CD4-positive, CD25-positive, alpha-beta regulatory T cell (primary cell): ENCODE measurements at places on chromosomes 12 and 14. TPM values are rescaled to one million over a fixed set of nuclear protein-coding genes. Genes with fewer than 3 reads are reported as not detected.

Gene BLOC1S1
- 60.1 TPM for total RNA-seq

Gene TMEM63C
- 1.2 TPM for total RNA-seq

Gene SYT1
- total RNA-seq = not detected

Gene CYP27B1
- total RNA-seq = not detected

Gene ZNF891
- 3.0 TPM for total RNA-seq

Gene PLEK2
- not detected for total RNA-seq

Gene VSIG10
- 0.64 TPM for total RNA-seq

DNA sequence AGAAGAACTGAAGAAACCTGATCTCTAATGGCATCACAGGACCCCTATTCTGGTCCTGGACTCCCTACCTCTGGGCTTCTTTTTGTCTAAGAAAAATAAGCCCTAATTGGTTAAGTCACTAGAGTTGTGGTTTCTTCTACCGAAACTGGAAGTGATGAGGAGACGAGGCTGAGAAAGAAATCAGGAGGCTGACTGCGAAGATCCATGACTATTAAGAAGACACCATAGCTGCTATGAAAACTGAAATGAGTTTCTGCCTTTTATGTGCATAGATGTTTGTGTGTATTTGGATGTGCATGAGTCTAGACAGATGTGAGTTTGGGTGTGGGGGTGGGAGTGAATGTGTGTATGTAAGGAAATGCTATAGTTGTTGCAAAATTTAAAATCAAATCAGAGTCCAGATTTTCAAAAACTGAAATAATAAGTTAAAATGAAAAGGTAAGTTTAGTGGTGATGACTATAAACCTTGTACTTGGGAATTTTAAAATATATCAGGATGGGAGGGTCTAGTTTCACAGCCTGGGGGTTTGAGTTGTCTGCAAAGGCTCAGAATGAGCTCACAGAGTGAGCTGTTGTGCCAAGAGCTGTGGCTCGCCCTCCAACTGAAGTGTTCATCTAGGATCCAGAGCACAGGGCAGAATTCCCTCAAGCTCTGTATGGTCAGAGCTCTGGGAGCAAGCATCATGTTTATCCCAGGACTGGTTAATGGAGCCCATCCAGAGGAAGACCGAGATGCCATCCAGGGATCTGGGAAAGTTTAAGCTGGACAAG is 94.9 kb downstream of the VCPKMT start:
- no peak overlapping the region for H3K27ac ChIP-seq
- H3K27me3 ChIP-seq = no peaks in the 10 kb centered on the region
- H3K36me3 ChIP-seq = no peaks in the 10 kb centered on the region
- H3K4me1 ChIP-seq = peaks cover 15% of the 10 kb centered on the region

DNA sequence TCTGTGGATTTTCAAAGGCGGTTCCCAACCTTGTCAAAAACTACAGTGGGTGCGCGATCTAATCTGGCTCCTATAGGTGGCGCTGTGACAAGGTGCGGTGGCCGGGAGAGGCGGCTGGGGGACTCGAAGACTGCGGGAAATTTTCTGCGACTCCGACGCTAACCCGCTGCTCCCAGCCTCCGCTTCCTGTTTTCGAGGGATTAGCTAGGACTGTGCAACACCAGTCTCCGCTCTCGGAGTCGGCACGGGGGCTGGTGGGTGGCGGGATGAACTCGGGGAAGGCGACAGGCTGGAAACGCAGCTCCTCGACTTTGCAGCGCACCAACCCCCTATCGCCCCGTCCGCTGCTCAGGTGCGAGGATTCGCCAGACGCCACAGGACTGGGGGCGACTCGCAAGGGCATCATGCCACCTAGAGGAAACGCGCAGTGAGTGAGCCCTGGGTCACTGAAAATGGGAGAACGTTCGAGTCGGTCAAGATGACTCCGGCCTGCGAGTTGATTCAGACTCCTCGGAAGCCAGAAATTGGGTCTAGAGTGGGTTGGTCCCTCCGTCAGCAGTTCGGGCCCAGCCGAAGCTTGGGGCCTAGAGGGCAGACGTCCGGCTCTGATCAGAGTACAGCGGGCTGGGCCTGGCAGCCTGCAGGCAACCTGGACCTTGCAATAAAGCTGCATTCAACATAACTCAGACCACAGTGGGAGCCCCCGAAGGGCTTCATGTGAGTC is 5.5 kb upstream of the PAX9 start:
- no peak for DNase-seq
- H3K27me3 ChIP-seq = peaks cover 58% of the 10 kb centered on the region
- H3K4me3 ChIP-seq = no peak overlapping the region

DNA sequence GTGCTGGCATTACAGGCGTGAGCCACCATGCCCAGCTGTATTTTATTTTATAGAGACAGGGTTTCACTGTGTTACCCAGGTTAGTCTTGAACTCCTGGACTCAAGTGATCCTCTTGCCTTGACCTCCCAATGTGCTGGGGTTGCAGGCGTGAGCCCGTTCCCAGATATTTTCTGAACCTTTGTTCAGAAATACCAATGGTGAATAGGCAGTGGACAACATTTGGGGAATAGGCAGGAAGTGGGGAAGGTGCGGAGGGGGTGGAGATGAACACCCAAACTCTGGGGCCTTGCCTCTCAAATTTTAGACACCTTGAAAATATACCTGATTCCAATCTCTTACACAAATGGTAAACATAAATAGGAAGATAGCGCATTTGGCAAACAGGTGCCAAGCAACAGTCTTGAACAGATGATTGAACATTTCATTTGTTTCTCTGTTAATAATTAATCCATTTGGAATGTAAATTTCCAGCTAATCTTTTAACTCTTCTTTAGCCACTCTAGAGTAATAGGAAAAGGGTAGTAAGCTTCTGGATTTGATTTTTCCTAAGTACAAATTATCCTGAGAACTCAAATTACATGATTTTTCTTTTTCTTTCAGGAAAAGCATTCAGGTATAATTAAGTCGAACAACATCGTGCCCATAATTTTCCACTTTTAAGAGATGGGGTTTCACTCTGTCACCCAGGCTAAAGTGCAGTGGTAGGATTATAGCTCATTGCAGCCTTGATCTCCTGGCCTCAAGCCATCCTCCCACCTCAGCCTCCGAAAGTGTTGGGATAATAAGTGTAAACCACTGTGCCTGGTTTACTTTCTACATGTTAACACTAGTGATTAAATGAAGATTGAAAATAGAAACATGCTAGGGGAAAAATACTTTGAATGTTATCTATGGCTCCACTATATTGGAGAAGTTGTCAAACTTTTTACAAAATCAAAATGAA is 22.9 kb upstream of the RNF34 start:
- no peak overlapping the region for H3K27ac ChIP-seq
- H3K4me1 ChIP-seq = no peaks in the 10 kb centered on the region
- no peaks in the 10 kb centered on the region for H3K36me3 ChIP-seq
- H3K27me3 ChIP-seq = peaks cover 1% of the 10 kb centered on the region
- no peak overlapping the region for H3K4me3 ChIP-seq

DNA sequence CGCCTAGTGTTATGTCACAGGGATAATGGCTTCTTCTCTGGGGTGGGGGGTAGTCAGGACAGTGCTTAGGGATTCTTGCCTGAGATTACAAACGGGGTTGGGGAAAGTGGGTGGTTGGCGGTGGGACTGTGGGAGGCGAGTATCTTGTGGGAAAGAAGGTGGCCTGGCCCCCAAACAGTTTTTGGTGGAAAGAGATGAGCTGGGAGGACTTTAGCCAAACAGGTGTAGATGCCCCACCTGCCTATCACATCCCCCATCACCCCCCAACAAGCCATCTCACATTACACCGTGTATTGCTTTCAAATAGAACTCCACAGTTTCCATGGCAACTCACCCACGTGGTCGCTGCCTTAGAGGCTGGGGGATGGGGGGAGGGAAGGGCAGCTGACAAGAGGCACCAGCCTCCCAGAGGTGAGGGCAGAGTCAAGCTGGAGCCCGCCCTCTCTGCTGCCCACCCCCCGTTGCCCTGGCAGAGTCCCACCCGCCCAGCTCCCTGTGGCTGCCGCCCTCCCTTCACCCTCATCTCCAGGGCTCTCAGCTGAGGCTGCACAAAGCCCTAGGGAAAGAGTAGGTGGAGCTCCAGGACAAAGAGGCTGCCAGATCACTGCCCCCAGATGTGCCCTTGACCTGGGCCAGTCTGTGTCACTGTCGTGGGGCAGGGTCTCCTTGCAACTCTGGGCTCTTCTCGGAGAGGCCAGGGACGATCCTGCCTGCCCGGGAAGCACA is 98.3 kb downstream of the LRRC74A start:
- H3K27ac ChIP-seq = peak overlapping the region; percentile 49
- H3K4me1 ChIP-seq = peaks cover 61% of the 10 kb centered on the region

GRCh38 chr14:31935391-31935790 is 141.7 kb upstream of the ARHGAP5 start:
- DNase-seq = no peak
- H3K27ac ChIP-seq = no peak overlapping the region
- H3K4me1 ChIP-seq = peaks cover 10% of the 10 kb centered on the region
- H3K4me3 ChIP-seq = no peak overlapping the region
- H3K36me3 ChIP-seq = no peaks in the 10 kb centered on the region

- no peaks in the 10 kb centered on the region for H3K36me3 ChIP-seq
- no peak overlapping the region for H3K4me3 ChIP-seq
- no peak for DNase-seq
- no peaks in the 10 kb centered on the region for H3K27me3 ChIP-seq
Observed at GRCh38 chr12:104827587-104827986, 130.5 kb downstream of the SLC41A2 start.

DNA sequence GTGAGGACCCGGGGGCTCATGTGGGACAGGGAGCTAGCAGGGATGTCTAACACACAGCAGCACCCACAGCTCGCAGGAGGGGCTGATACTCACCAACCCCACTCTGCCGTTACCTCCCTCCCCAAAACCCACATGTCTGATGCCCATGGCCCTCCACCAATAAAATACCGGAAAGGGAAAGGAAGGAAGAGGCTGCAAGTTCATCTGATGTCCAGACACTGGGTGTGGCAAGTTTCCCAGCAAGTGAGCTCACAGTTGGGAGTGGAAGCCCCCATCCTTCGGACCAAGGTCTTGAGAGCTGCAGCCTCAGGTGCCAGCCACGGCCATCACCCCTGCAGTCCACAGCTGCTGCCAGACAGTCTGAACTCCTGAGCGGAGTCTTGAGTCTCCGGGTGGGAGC is 39.3 kb upstream of the DIO3 start:
- no peaks in the 10 kb centered on the region for H3K27me3 ChIP-seq
- H3K4me3 ChIP-seq = no peak overlapping the region
- H3K4me1 ChIP-seq = no peaks in the 10 kb centered on the region

DNA sequence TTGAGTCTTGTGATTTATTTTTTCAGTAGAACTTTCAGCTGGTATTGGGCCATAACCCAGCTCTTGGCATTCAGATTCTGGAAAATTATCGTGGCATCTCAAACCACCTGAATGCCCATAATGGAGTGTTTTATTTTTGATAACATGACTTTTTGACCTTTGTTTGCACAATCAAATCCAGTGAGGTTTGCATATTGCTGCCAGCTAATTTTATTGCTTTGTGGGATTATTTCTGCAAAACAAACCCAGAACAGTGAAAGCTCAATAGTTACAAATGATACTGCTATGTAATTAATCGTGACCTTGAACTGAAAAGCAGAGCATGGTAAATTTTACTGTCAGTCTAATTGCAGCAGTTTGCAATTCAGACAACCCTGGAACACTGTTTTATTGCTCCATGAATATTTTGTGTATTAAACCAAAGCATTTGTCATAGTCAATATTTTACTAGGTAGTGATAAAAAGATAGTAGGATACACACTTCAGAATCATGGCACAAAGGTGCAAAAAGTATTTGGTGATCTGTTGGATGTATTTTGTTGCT is 255.2 kb upstream of the NAV3 start:
- H3K27me3 ChIP-seq = no peaks in the 10 kb centered on the region
- no peaks in the 10 kb centered on the region for H3K4me1 ChIP-seq
- H3K27ac ChIP-seq = no peak overlapping the region
- no peaks in the 10 kb centered on the region for H3K36me3 ChIP-seq
- H3K4me3 ChIP-seq = no peak overlapping the region

GRCh38 chr12:54603173-54603814 is 14.8 kb upstream of the PPP1R1A start:
- peak; percentile 63 for DNase-seq
- H3K4me1 ChIP-seq = no peaks in the 10 kb centered on the region
- no peaks in the 10 kb centered on the region for H3K27me3 ChIP-seq
- no peak overlapping the region for H3K4me3 ChIP-seq
- H3K36me3 ChIP-seq = no peaks in the 10 kb centered on the region

- H3K4me3 ChIP-seq = no peak overlapping the region
- no peaks in the 10 kb centered on the region for H3K4me1 ChIP-seq
- peaks cover 16% of the 10 kb centered on the region for H3K27me3 ChIP-seq
- H3K27ac ChIP-seq = no peak overlapping the region
- DNase-seq = peak; percentile 73
- no peaks in the 10 kb centered on the region for H3K36me3 ChIP-seq
Observed at GRCh38 chr14:106872611-106873446, 1346.4 kb downstream of the TMEM121 start.

DNA sequence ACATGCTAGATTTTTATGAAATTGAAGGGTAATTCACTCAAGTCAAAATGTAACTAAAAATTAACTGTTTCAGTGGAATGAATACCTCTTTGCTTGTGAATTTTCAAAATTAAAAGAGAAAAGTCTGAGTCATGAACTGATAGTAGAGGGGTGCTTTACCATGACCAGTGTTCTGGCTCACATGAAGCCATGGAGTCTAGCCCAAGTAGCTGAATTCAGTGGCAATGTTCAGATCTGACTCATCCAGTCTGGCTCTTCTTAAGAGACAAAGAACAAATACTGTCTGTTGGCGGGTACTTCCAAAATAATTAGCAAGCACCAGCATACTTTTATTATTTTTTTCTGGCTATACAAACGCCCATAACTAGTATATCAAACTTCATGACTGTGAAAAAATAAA is 366.3 kb upstream of the GARIN6 start:
- no peak for DNase-seq
- H3K4me3 ChIP-seq = no peak overlapping the region
- no peaks in the 10 kb centered on the region for H3K4me1 ChIP-seq
- H3K36me3 ChIP-seq = no peaks in the 10 kb centered on the region

GRCh38 chr14:55152052-55152753 is 23.2 kb downstream of the LGALS3 start:
- H3K36me3 ChIP-seq = no peaks in the 10 kb centered on the region
- no peak overlapping the region for H3K4me3 ChIP-seq
- peaks cover 5% of the 10 kb centered on the region for H3K4me1 ChIP-seq
- H3K27me3 ChIP-seq = no peaks in the 10 kb centered on the region
- no peak for DNase-seq
- no peak overlapping the region for H3K27ac ChIP-seq

DNA sequence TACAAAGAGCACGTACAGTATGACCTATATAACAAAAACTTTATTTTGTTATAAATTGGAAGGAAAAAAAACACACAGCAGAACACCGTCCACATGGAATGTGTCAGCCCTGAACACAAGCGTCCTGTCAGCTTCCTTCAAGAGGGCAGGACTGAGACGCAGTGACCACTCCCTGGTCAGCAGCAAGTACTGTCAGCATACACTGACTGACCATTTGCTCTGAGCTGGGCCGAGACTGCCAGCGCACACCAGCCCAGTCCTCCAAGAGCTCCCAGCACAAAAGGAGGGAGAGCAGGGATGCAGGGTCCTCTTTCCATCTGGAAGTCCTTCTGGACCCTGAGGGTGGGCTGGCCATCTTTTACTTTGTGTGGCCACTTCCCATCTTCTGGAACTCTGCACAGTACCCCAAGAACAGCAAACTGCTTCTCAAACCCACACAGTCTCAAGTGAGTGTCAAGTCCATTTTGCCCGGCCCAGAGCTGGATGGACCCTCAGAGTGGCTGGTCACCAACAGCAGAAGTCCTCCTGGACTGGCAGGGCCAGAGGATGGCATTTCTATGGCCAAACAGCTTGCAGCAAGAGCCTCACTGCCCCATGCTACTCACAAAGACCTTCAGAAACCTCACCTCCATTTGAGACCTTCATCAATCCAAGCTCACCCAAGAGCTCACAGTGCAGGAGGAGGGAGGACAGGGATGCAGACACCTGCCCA is 11.7 kb downstream of the CCDC88C start:
- H3K27me3 ChIP-seq = no peaks in the 10 kb centered on the region
- peaks cover 38% of the 10 kb centered on the region for H3K36me3 ChIP-seq
- peak overlapping the region; percentile 96 for H3K27ac ChIP-seq
- no peak for DNase-seq
- H3K4me3 ChIP-seq = peak overlapping the region; percentile 72
- peaks cover 98% of the 10 kb centered on the region for H3K4me1 ChIP-seq
